ENCODE measurements at places on chromosomes 4 and X.

GRCh38 chr4:15568821-15569220 lies 86.3 kb downstream of the FBXL5 start:
- no peak for DNase-seq

DNA sequence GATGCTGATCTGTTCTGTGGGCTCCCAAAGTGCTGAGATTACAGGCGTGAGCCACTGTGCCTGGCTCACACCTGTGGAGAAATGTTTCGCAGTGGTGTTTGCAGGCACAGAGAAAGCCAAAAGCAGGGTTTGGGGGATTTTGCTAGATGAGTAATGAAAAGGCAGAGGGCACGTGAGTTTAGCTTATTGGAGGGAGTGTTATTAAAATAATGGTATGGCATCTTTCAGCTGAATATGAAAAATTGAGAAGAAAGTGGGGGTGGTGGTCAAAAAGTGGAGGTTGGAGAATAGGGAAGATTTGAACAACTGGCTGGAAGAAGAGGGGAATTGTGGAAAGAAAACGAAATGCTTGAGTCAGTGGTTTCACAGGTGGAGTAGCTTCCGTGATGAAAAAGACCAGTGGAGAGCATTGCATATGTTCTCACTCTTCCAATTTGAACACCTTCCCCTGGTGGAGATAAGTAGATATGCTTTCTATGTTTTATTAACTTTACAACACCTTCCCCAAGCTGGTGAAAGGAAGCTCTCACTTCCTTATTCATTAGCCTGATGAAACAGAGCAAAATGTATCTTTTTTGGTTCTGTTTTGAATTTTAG lies 1.1 kb upstream of the CHST7 start:
- no peak for DNase-seq

DNA sequence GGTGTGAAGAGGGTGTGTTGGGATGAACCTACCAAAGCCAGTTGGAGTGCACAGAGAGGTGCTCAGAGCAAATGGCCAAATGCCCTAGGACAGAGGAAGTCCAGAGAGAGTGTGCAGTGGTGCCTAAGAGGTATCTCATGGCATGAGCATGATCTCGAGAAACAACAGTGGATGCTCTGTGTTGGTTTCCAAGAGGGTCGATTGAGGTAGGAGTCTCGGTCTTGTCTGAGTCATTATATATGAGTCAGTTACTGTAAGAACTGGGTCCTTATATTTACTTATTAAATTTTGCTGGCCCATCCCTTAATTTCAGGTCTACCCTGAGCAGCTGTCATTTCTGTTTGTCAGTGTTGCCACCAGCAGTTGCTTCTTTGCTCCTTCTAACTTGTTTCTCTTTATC lies 86.6 kb upstream of the TMEM150C start:
- DNase-seq, result no peak

DNA sequence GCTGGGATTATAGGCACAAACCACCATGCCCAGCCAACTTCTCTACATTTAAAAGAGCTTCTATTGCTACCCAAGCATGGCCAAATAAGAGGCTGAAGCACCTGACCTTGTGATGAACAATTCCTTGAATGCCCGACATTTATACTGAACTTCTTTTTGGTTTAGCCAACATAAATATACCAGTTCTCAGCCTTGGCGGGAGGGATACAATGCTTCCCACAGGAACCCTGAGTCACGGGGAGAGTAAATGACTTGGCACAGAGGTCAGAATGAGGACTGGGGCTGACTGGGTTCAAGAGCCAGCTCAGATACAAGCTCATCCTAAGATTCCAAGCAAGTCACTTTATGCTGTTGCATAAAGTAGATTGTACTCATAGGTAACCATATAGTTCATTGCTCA lies 6.1 kb downstream of the HOPX start:
- no peak for DNase-seq

GRCh38 chr4:182576601-182577289 lies 333.5 kb downstream of the TENM3 start:
- DNase-seq, result no peak

GRCh38 chr4:153450544-153450917 lies 15.6 kb upstream of the TMEM131L start:
- no peak for DNase-seq

- DNase-seq, result no peak
These were observed 85.5 kb upstream of the ADRA2C start for GRCh38 chr4:3680656-3681055.

- DNase-seq, result no peak
These were observed 99.4 kb downstream of the GPR82 start for GRCh38 chrX:41823402-41823801.

- DNase-seq, result no peak
These were observed 21.7 kb downstream of the PPP2R2C start for GRCh38 chr4:6450709-6451108.

DNA sequence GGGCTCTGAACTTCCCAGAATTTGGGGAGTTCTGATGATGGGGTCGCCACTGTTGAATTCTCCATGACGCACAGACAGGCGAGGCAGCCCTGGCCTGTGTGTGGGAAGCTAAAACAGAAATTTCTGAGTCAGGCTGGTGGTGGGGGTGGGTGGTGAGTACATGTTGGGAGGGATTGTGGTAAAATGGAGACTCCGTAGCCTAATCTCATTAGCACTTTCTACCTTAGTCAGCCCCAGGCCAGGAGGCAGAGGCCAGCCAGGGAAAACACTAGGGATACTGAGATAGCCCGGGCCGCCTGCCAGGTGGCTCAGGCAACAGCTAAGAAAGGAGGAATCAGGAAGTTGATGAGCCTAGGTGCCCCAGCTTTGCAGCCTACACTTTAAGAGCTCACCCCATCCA lies 39.3 kb upstream of the NHSL2 start:
- no peak for DNase-seq

DNA sequence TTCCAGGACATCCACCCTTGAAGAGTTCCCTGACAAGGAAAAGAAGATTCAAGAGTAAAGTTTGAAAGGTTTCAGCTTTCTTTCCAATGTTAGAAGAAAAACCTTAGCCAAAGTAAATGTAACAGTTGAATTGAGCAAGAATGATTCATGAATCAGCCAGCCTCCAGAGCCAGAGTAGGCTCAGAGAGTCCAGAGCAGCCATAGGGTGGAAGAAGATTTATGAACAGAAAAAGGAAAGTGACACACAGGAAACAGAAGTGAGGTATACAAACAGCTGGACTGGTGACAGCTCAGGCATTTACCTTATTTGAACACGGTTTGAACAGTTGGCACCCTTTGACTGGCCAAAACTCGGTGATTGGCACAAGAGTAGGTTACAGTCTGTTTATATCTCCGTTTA lies 63.2 kb downstream of the QDPR start:
- DNase-seq, result no peak

DNA sequence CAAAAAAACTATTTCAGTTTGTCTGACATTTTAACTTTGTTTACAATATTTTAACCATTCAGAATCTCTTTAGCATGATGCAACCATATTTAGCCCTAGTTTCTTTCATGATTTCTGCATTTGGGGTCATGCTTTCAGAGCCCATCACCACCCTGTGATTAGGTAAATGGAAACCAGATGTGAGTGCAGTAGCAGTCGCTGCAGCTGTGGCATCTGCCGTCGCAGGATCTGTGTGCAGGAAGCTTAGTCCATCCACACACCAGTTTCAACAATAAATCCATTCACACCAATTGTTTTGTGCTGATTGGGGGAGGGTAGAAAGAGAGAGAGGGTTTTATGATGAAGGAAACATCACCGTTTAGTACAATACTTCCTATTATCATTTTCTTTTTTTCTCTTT lies 130.5 kb downstream of the CPEB2 start:
- no peak for DNase-seq

GRCh38 chr4:14431155-14432134 lies 570.8 kb upstream of the CPEB2 start:
- DNase-seq, result no peak

- DNase-seq, result no peak
These were observed 71.1 kb downstream of the CCSER1 start for GRCh38 chr4:90198086-90198847.

DNA sequence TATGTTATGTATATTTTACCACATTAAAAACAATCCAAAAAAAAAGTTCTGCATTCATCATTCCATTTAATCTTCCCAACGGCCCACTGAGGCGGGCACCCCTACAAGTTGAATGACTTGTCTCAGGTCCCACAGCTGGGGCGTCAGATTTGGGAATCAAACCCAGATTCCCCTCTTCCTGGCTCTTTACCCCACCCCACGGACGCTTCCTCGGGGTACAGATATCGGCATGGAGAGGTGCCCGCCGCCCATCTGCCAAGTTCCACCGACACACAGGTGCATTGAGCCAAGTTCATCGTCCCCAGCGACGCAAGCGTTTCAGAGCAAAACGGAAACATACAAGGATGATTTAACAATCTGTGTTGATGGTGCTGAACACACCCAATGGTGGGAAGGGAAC lies 36.9 kb upstream of the MAN2B2 start:
- DNase-seq, result no peak

DNA sequence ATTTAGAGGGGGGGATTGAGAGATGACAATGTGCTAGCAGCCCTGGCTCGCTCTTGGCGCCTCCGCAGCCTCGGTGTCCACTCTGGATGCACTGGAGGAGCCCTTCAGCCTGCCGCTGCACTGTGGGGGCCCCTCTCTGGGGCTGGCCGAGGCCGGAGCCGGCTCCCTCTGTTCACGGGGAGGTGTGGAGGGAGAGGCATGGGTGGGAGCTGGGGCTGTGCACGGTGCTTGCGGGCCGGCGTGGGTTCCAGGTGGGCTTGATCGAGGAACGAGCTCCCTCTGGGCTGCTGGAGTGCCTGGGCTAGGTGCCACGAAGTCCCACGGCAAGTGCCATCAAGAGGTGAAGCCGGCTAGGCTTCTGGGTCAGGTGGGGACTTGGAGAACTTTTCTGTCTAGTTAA lies 6.9 kb downstream of the C4orf46 start:
- DNase-seq, result no peak

DNA sequence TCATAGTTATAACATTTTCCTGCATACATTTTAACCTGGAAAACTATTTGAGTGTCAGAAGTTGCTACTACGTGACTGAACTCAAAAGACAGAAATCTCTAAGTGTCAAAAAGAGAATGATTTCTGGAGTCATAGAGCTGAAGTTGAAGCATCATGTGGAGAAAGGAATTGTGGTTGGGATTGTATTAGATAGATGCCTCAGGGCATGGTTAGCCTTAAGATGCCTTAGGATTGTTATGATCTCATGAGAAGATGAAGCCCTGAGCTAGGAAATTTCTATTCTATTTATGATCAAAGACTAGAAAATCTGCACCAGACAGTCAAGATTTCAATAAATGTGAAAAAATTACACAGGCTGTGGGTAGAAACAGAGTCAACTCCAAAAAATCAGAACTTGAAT lies 20.2 kb downstream of the EPGN start:
- no peak for DNase-seq

DNA sequence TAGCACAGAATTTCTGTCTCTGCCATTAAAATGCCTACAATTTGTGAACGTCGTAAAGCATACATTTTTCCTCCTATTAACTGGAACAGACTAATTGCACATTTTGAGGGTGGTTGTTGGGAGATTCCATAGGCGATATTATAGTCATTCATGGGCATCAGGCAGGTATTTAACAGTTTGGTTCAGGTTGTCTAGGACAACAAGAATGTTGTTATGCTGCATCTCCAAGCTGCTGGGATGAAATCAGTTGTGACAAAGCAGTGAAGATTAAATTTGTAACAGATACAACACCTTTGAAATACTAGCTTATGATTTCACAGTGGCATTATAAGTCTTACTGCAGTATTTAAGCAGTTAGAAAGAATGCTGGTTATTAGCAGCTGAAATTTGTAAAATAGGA lies 339.7 kb upstream of the PITX2 start:
- DNase-seq, result no peak

DNA sequence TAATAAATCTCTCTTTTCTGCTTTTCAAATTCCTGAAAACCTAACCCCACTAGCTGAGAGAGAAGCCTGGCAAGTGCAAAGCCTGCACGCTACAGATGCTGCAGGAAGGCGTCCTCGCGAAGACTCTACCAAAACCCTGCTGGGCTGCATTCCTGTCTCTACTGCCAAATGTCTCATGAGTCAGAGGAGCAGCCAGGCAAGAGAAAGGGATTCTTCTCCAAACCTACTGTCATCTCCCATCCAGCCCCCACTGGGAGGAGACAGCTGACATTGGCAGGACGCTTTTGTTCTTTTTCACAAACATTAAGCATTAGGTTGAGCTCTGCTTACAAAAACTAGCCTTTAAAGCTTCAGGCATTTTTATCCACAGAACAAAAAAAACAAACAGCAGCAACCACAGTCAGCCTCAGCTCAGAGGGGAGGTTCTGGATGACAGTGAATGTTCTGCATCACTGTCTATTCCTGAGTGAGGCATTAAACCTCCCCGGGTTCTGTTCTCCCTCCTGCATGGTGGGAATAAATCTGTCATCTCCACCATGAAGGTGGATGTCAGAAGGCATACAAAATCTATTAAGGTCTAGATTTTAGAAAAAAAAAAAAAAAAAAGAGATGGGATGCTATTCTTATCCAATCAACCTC lies 18.0 kb downstream of the CRMP1 start:
- no peak for DNase-seq

- DNase-seq, result no peak
These were observed 4.5 kb downstream of the SMIM9 start for GRCh38 chrX:154829926-154830442.

DNA sequence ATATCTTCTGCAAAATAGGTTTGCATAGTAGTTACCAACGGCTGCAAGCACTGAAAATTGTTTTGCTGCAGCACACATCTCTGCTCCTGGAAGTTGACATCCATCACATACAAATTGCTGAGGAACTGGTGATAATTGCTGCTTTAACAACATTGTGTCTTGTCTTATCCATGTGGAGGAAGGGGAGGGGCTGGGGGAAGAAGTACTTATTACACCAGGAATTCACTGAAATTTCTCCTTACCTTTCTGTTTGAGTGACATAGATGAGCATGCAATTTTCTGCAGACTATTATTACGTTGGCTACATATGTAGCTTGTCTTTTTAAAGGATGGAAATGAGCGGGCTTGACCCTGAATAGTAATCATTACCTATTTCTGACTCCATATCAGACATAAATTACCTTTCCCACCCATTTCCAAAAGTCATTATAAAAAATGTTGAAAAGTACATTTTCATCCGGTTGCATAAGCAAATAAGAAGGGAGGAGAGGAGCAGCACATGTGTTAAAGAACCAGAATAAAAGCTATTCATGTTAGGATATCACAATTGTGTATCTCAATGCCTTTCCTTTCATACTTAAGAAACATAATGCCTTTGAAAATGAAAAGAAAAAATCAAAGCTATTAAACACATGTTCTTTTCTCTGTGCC lies 1905.6 kb downstream of the PCDH7 start:
- no peak for DNase-seq

GRCh38 chrX:14936561-14936960 lies 63.3 kb downstream of the MOSPD2 start:
- no peak for DNase-seq

- no peak for DNase-seq
These were observed 436.4 kb downstream of the BCOR start for GRCh38 chrX:39661116-39661907.

Measured in stimulated activated CD4-positive, alpha-beta T cell treated with anti-CD3 and anti-CD28 coated beads, TNF-alpha, amount 100 ng/mL, for 4 hours (primary cell).